ENCODE measurements at places on chromosomes 5 and 9.

DNA sequence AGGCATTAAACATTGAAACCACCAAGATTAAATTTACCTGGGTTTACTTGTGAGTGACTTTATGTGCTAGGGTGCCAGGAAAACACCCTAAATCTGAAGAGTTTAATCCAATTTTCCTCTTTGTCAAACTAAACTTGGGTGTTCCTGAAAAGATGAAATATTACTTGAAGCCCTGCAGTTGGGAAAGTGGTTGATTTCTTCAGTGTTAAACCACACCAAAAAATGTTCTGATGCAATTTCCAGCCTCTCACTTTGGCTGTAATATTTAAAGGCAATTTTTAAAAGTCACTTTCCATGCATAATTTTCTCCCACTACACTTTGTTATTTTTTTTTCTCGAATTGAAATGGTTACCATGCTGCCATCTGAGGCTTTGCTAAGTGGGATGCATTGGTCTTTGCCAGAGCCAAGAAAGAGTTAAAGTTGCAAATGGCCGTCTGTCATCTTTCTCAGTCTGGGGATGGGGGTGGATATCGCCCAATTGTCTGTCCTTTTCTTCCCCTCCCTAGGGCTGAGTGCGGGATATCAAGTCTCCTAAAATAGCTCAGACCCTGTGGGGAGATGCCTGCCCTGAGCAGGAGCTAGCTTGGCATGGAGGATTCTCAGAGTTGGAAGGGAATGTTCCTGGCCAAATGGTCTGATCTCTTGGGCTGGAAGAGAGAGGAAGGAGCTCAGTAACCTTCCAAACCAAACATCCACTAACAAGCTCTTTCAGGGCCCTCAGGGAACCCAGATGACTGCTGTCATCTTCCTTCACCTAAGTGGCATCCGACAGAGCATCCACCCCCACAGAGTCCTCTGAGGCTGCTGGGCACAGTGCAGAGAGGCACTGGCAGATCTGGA lies 13.6 kb upstream of the SHB start:
- no peak for DNase-seq

GRCh38 chr9:68492806-68493205 lies 47.9 kb downstream of the TMEM252 start:
- DNase-seq, result no peak

- DNase-seq, result no peak
Measured at GRCh38 chr9:137352511-137353222, 50.6 kb upstream of the NRARP start.

DNA sequence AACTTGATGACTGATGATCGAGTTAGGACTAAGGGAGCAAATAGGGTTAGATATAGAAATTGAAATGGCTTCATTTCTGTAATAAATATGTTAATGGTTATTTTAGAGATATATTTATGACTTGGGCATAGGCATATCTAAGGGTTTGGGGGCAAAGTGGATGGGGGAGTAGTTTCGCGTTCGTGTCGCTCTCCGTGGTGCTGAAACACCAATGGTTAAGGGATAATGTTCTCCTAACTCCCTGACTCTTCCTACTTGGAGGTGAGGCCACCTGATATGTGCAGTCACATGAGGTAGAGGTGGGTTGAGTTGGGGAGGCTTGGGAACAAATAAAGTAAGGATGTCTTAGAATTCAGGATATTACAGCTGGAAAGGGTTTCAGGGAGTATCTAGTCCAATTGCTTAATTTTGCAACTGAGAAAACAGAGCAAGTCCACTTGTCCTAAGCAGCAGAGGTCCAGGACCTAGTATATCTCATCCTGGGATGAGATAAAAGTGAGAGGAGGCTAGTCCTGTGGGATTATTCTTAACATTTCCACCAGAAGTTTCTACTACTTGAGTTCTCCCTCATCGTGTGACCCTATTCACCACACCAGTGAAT lies 44.0 kb upstream of the MAP1B start:
- DNase-seq, result no peak

DNA sequence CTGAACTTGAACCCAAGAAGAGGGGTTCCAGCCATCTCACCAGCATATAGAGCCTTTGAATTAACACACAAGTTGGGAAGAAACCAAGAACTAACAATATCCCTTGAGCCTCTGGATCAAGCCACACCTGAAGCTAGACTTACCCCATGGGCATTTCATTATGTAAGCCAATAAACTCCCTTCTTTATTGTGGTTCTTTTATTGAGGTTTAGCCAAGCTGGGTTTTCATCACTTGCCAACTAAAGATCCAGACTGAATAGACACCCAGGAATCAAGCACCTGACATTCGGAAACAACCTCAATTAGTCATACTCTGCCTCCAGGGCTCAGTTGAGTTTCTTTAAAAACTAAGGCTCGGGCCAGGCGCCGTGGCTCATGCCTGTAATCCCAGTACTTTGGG lies 226.7 kb downstream of the AGTPBP1 start:
- DNase-seq, result no peak

GRCh38 chr5:85049020-85049419 lies 664.3 kb upstream of the EDIL3 start:
- DNase-seq, result peak; percentile 46

DNA sequence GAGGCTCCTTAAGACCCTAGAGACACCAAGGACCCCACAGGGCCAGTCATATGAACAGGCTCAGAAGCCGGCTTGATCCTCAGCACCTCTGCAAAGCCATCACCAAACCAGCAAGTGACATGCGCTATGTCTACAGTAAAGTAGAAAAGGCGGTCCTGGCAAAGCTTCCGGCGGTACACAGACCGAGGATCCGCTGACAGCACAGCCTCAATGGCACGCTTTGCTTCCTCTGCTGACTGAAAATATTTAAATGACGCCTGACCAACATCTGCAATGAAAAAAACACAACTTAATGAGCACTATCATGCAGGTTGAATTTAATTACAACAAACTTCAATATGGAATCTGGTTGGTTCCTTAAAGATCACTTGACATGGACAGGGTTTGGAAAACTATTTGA lies 17.6 kb downstream of the TRMO start:
- no peak for DNase-seq

- no peak for DNase-seq
Measured at GRCh38 chr9:123380852-123381705, 25.1 kb downstream of the CRB2 start.

GRCh38 chr5:10423022-10423421 lies 18.7 kb upstream of the ROPN1L start:
- DNase-seq, result no peak

- no peak for DNase-seq
Measured at GRCh38 chr9:137192859-137193258, 4.4 kb downstream of the SSNA1 start.

DNA sequence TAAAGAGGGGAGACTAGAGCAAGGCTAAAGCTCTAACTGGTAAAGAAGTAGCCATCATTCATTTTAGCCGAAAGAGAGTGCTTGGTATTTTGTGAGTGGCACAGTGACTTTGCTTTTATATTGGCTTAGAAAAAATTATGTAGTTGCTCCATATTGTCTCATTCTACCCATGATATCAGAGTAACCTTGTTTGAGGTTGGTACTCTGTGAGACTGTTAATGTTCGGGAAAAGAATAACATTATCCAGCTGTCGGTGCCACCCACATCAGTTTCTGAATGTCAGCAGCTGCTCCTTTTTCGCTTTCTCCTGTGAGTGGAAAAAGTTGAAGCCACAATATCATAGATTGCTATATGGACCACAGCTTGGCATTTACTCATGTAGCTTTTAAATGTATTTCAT lies 376.4 kb upstream of the KCNN2 start:
- DNase-seq, result no peak

GRCh38 chr5:107300721-107301327 lies 369.9 kb downstream of the EFNA5 start:
- DNase-seq, result no peak

GRCh38 chr5:23405316-23406068 lies 101.9 kb upstream of the PRDM9 start:
- DNase-seq, result no peak

DNA sequence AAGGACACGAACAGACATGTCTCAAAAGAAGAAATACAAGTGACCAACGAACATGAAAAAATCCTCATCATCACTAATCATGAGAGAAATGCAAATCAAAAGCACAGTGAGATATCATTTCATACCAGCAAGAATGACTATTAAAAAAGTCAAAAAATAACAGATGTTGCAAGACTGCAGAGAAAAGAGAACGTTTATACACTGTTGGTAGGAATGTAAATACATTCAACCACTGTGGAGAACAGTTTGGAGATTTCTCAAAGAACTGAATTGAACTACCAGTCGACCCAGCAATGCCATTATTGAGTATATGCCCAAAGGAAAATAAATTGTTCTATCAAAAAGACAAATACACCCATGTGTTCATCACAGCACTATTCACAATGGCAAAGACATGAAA lies 45.7 kb downstream of the FXN start:
- no peak for DNase-seq

DNA sequence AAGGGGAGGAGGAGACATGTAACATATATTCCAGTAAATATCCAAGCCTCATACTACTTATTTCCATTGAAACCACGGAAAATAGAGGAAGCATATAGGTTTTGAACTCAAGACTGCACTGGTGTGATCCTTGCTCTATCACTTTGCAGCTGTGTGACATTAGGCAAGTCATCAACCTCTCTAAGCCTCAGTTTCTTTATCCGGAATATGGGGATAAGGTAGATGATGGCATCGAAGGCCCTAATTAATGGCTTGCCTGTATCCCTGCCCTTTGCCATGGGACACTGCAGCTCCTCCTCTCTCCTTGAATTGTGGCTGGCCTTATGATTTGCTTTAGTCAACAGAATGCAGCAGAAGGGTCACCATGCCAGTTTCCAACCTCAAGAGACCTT lies 6.9 kb downstream of the SHB start:
- no peak for DNase-seq

GRCh38 chr9:137406876-137407589 lies 15.9 kb downstream of the EXD3 start:
- DNase-seq, result peak; percentile 76

DNA sequence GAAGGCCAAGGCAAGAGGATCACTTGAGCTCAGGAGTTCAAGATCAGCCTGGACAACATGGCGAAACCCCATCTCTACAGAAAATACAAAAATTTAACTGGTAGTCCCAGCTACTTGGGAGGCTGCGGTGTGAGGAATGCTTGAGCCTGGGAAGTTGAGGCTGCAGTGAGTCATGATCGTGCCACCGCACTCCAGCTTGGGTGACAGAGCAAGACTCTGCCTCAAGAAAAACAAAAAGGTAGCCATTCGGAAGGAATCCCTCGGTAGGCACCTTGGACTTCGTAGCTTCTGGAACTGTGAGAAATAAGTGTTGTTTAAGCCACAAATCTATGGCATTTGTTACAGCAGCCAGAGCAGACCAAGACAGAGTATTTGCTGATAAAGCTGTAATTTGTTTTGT lies 174.2 kb downstream of the DCP2 start:
- DNase-seq, result no peak

GRCh38 chr9:95077053-95077765 lies 240.3 kb downstream of the FANCC start:
- no peak for DNase-seq

DNA sequence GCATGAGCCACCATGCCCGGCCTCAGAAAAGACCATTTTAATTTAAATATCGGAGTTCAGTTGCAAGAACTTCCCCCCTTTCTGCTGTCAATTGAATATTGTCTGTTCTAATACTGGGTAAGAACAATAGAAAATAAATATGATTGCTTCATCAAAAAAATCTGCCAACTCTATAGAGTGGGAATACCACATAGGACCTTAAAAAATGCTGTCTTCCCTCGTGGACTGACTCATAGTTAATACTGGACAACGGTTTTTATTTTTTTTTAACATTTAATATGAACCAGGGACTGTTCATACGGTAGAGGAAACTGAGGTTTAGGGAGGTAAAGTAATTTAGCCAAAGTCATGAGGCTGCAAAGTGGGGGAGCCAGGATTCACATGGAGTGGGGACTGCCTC lies 9.7 kb downstream of the ZNF462 start:
- DNase-seq, result no peak

DNA sequence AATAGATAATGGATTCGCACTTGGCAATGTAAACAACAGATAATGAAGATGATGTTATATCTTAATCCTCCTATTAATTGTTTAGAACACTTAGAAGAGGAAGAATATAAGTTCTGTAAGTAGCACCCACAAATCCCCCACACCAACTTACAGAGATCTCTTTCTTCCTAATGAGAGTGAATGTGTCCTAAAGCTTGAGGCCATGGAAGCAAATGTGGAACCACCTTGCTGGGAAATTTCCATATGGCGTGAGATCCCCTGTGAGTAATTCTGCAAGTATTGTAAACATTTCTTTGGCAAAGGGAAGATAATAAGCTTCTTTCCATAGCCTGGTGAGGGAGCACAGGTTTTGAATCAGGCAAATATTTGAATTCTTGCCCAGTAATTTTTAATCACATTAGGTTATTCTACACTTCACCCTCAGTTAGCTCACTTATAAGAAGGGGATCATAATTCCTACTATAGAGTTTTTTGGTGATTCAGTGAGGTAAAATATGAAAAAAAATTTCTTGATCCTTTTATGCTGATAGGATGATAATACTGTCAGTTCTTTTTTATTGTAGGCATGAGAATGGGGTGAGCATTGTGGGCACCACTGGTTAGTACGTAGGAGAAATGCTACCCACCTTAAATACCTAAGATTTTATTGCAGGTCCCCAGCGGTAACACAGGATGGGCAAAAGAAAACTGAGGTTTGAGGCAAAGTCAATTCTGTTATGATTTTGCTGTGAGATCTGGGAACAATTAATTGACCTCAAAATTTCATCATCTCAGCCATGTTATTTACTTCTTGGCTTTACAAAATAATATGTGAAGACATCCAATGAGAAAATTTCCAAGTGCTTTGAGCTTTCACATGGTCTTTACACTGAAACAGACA lies 574.8 kb downstream of the PSAT1 start:
- DNase-seq, result no peak

- no peak for DNase-seq
Measured at GRCh38 chr5:61609840-61610677, 278.0 kb downstream of the ZSWIM6 start.

- no peak for DNase-seq
Measured at GRCh38 chr5:118506217-118506852, 482.0 kb downstream of the DTWD2 start.

DNA sequence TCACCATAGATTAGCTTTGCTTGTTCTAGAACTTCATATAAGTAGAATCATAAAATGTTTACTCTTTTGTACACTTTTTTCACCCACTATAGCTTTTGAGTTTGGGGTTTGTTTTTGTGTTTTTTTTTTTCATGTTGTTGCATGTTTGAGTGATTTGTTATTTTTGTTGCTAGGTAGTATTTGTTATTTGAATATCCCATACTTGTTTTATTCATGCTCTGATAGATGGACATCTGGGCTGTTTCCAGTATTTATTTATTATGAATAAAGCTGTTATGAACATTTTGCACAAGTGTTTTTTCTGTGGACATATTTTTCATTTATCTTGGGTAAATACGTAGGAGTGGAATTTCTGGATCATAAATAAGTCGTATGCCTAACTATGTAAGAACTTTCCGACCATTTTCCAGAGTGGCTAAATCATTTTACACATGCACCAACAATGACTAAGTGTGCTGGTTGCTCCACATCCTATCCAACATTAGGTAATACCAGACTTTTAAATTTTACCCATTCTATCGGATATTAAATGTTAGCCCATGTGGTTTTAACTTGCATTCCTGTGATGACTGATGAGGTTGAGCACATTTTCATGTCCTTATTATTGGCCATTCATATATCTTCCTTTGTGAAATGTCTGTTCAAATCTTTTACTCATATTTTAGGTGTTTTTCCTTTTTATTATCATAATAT lies 69.1 kb upstream of the NR4A3 start:
- DNase-seq, result no peak

Measured in NCI-H526 (cell line).